ENCODE measurements at places on chromosomes 2 and 18.

DNA sequence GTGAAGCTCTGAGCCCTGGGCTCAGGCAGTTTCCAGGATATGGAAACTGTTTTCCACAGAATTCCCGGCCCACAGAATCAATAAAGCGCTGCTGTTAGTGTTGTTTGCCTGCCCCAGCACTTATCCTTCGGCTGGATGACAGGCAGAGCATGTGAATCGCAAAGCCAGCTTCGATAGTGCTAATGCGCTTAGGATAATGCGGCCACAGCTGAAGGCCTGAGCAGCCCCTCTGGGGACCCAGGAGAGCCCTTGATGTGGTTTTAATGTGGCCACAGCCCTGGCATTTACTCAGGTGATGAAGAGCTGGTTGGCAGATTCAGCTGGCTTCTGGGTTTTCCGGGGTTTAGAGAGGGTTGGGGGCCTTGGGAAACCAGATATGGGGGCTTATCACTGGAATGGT, 23.7 kb downstream of the PCARE start:
- no peak for DNase-seq

DNA sequence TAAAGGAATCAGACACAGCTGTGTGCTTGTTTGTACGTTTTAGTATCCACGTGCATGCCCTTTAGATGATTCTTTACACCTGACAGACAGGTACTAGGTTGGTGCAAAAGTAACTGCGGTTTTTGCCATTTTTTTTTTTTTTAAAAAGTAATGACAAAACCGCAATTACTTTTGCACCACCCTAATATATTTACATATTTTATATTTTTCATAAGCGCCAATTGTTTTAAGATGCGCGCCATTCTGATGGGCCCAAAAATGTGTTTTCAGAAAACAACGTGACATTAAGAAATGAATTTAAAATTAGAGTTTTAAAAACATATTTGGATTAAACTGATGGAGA, 972 bp upstream of the COBLL1 start:
- DNase-seq, result no peak

DNA sequence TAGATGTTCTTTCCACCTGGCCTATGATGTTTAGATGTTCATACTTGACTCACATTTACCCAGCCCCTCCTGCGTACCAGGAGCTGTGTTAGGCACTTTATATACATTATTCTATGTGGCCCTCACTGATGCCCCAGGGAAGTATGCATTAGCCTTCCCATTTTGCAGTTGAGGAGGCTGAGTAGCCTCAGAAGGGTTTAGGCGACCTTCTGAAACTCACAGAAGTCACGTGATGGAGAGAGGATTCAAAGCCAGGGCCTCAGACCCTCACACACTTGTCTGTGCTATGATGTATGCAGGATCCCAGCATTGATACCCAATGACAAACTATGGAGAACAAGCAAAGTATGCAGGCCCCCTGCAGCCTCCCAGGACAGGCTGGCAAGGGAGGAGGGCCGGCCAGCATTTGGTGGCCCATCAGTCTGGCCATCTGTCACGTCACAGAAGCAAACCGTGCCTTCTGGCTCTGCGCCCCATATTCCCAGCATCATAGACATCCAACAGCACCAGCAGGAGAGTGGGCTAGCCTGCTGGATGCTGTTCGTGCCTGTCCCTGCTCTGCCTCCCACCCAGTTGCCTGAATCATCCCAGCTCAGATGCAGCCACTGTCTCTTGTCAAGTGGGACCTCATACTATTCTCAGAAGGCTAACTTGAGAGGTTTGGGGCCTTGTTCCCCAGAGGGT, 33.6 kb downstream of the EHD3 start:
- no peak for DNase-seq

DNA sequence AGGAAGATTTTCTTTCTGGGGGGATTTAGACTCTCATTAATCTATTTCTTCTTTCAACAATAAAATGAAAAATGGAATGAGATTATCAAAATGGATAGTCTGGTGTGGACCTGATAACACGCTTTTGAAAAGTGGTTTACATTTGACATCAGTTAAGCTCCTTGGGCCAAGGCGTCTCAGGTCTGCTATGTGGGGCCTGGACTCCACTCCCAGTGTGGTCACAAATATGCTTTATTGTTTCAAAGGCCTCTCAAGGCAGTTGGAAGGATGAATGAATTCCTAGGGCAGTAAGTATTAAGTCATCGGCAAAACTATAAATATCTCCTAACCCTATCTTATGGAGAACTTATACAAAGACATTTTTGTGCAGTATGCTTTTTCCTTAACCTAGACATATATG, 74.5 kb downstream of the ETAA1 start:
- no peak for DNase-seq

DNA sequence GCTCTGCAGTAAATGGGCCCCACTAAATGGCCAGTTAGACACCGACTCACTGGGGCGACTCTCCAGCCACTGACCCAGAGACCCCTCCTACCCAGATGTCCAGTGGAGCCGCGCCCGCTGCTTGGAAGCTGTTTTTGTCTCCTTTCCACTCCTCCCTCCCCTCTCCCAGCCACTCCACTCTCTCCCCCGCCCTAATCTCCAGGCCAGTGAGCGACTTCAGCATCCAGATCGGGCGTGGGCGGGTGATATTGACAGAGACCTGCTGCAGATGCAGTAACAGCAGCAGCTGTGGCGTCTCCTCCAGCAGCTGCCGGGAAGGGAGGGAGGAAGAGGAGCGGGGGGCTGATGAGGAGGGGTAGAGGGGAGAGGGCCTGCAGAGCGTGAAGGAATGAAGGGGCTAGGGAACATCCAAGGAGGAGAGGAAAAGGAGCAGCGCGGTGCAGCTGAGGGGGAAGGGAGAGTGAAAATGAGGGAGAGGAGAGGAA, at the start of gene SCN7A:
TSS of gene SCN7A (minus strand) at position 110 of the 485 bp plus-strand sequence. CDS start 16,553 bp downstream, outside the sequence.
- DNase-seq, result no peak

- DNase-seq, result no peak
Measured at GRCh38 chr2:55530539-55531081, 11.1 kb downstream of the CFAP36 start.

- no peak for DNase-seq
Measured at GRCh38 chr2:4908461-4908860, 783.7 kb upstream of the SOX11 start.

GRCh38 chr2:35819033-35819432, 536.5 kb upstream of the CRIM1 start:
- no peak for DNase-seq

DNA sequence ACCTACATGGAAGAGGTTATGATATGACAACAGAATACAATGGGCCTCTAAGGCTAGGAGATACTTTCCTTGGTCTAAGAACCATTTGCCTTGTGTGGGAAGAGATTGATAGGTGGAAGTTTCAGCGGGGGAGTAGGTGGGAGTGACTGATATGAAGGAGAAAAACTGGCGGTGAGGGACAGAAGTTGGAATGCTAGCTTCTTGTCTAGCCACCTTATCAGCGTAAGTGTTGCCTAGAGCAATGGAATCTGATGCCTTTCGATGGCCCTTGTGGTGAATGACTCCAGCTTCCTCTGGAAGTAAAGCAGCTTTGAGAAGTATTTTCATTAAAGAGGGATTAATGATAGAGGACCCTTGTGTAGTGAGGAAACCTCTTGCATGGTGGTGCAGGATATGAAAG, 121.3 kb upstream of the GULP1 start:
- no peak for DNase-seq

DNA sequence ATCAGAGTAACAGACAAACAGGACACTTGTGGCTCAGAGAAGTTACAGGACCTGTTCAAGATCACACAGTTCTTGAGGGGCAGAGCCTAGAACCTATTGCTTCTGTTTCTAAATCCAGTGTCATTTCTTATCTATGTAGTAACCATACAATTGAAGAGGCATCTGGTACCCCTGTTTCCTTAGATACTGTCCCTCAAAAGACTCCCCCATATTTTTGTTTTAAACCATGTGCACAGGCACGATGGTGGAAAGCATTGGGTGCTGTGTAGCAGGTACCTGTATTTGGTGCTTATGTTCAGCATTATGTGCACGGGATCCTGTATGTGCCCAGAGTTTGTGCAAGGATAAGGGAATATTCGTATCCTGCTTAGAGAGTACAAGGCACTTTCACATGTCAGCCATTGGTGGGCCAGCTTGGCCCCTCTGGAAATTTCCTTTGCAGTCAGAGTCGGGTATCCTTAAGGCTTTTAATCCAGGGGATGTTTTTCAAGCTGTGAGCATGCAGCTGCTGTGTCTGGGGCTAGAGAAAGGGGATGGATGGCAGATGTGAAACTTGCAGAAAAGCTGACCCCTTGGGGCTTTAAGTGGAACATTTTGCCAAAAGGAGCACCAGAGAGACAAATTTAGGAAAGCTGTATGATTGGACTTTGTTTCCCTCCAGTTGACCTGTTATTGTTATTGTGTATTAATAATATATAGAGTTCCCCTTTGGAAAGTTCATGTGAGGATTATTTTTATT, 2.1 kb downstream of the LBH start:
- DNase-seq, result peak; percentile 54

Measured in hematopoietic multipotent progenitor cell treated with erythropoietin and hydrocortisone succinate and interleukin-3 and kit ligand, for 15 days (in vitro differentiated cells).